ENCODE measurements at places on chromosomes 12 and 14. TPM values are rescaled to one million over a fixed set of nuclear protein-coding genes. Genes with fewer than 3 reads are reported as not detected.

The NEMP1 gene
- 8.8 TPM for total RNA-seq

The RAB15 gene
- 11.9 TPM for total RNA-seq

The KRT78 gene
- total RNA-seq = not detected

The POLE2 gene
- total RNA-seq = 2.8 TPM

The DTX1 gene
- 0.18 TPM for total RNA-seq

The TOMM20L gene
- not detected for total RNA-seq

The PZP gene
- not detected for total RNA-seq

The PKP2 gene
- 376 TPM for total RNA-seq

The BIN2 gene
- total RNA-seq = not detected

The GPRC5A gene
- total RNA-seq = 1.5 TPM

The C12orf56 gene
- total RNA-seq = not detected

The VPS37B gene
- 52.1 TPM for total RNA-seq

DNA sequence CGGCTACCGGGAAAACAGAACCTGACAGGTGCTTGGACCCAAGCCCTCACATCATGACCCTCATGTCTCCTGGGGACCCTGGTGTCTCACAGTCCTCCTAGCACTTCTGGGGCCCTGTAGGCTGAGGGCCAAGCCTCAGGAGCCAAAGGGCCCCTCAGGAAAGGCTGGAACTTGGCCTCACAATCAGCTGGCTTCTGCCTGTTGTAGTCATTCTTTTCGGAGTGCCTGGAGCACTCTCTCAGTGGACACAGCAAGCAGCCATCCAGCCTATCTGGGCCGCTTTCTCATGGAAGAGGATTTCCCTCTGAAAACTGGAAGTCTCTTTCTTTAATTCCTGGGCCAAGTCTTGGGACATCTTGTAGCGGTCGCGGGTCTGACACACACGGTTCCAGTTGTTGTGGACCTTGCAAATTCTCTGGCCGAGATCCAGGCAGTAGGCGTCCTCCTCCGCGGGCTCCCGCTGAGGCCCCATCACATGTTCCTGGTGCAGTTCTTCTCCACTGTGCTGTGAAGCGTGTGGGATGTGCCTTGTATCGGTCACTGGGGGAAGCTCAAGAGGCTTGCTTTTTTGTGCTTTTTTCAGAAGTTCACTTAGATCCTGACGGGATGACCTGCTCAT, 169.3 kb downstream of the EMP1 start:
- no peak overlapping the region for H3K27ac ChIP-seq
- DNase-seq = peak; percentile 18
- H3K27me3 ChIP-seq = peaks cover 17% of the 10 kb centered on the region
- no peaks in the 10 kb centered on the region for H3K36me3 ChIP-seq
- H3K4me3 ChIP-seq = no peak overlapping the region

DNA sequence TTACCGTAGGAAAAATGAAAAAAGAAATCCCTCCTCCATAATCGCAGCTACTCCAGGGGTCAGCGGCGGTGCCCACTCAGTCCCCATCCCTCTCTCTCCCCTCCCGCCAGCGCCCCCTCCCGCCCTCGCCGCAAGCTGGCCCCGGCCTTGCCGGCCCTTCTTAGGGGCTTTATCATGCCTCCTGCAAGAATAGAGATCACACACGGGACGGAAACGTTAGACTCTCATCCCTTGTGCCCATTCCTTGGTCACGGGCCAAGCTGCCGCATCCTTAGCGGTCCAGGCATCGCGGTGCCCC, 692 bp upstream of the COX14 start:
- H3K4me1 ChIP-seq = peaks cover 32% of the 10 kb centered on the region
- DNase-seq = no peak
- H3K4me3 ChIP-seq = no peak overlapping the region

DNA sequence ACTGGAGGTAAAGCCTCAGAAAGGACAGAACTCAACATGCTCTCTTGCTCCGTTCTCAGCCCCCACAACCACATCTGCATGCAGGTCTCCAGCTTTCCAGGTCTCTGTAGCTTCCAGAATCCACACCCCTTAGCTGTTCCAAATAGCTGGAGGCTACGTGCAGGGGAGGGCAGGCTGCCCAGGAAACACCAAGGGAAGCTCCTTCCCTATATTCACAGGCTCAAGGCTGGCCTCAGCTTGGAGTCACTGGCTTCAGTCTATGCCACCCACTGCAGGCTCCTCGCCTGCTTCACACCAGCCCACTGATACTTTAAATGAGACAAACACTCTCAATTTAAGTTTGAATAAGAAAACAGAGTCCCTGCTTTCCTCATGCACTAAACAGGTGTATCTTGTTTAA, 73.3 kb downstream of the ASCL4 start:
- H3K4me1 ChIP-seq = no peaks in the 10 kb centered on the region
- H3K4me3 ChIP-seq = no peak overlapping the region
- H3K36me3 ChIP-seq = no peaks in the 10 kb centered on the region
- no peak for DNase-seq

DNA sequence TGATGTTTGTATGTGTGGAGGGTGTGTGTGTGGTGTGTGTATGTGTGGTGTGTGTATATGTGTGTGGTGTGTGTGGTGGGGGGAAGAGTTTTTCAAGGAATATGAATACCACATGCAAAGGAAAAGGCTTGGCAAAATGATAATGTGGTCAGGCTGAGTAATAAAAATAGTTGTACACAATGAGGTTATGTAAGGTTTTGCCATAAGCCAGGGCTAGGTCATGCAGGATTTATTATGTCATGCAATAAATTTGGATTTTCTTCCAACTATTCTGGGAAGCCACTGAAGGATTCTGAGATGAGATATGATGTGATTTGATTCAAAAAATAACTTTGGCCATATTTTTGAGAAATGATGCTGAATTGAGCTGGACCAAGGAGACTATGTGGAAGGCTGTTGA, 1191.6 kb upstream of the SEL1L start:
- no peaks in the 10 kb centered on the region for H3K36me3 ChIP-seq
- H3K4me1 ChIP-seq = no peaks in the 10 kb centered on the region
- DNase-seq = no peak
- H3K27me3 ChIP-seq = no peaks in the 10 kb centered on the region
- H3K4me3 ChIP-seq = no peak overlapping the region

- no peaks in the 10 kb centered on the region for H3K27me3 ChIP-seq
- H3K4me3 ChIP-seq = no peak overlapping the region
- peaks cover 58% of the 10 kb centered on the region for H3K36me3 ChIP-seq
Measured at GRCh38 chr12:50720501-50720900, 43.4 kb upstream of the ATF1 start.

GRCh38 chr12:14443531-14443930, 78.0 kb downstream of the ATF7IP start:
- peaks cover 45% of the 10 kb centered on the region for H3K36me3 ChIP-seq
- no peak overlapping the region for H3K4me3 ChIP-seq
- no peak for DNase-seq
- peaks cover 5% of the 10 kb centered on the region for H3K4me1 ChIP-seq

DNA sequence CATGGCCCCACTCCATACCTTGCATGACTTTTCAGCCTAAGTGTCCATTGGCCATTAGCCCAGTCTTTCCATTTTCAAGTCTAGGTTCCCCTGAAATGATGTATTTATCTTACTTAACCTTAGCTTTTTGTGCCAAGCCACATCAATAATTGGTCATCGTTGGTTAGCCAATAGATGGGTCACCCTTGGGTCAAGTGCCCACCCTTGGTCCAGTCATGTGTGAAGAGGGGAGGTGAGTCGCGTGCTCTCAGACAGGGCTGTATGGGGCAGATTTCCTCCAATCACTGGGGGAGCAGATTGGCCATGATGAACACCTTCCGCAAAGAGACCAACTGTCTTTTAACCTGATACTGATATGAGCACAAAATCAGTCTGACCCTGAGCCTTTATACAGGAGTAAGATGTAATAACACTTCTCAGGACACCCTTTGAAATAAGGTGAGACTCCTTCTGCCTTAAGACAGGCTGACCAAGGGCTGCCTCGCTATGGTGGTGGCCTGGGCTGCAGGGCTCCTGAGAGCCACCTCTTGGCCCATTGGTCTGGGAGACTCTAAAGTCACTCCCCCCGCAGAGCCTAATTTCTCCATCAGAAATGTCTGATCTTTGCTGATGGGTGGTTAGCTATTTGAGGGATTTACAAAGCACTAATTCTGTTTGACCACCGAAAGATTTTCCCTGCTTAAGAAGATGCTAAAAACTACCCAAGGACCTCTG, 143.2 kb downstream of the ZFP36L1 start:
- H3K27ac ChIP-seq = no peak overlapping the region
- H3K36me3 ChIP-seq = no peaks in the 10 kb centered on the region
- DNase-seq = no peak
- peaks cover 24% of the 10 kb centered on the region for H3K4me1 ChIP-seq

- no peak overlapping the region for H3K4me3 ChIP-seq
- H3K4me1 ChIP-seq = peaks cover 22% of the 10 kb centered on the region
- no peaks in the 10 kb centered on the region for H3K36me3 ChIP-seq
- no peak overlapping the region for H3K27ac ChIP-seq
Measured at GRCh38 chr12:13849456-13849855, 131.9 kb downstream of the GRIN2B start.

DNA sequence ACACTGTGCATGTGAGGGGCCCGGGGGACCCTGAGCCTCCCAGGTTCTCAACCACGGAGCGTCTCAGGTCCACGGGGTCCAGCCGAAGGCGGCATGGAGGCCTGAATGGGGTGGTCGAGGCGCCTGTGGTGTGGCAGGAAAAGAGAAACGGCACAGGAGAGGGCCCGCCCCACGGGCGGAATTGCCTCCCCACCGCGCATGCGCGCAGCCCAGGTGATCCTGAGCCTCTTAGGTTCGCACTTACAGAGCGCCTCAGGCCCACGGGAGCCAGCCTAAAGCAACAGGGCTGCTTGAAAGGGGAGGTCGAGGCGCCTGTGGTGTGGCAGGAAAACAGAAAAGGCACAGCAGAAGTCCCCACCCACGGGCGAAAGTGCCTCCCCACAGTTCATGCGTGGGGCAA, 311.0 kb downstream of the ALG10 start:
- no peaks in the 10 kb centered on the region for H3K36me3 ChIP-seq
- DNase-seq = no peak
- no peak overlapping the region for H3K4me3 ChIP-seq
- no peaks in the 10 kb centered on the region for H3K4me1 ChIP-seq
- H3K27me3 ChIP-seq = no peaks in the 10 kb centered on the region

- H3K4me1 ChIP-seq = no peaks in the 10 kb centered on the region
- H3K27me3 ChIP-seq = no peaks in the 10 kb centered on the region
- no peaks in the 10 kb centered on the region for H3K36me3 ChIP-seq
- H3K4me3 ChIP-seq = no peak overlapping the region
- no peak overlapping the region for H3K27ac ChIP-seq
Measured at GRCh38 chr12:40959041-40959440, 229.1 kb upstream of the PDZRN4 start.

GRCh38 chr14:103052407-103052806, 4.9 kb downstream of the CDC42BPB start:
- H3K4me1 ChIP-seq = peaks cover 5% of the 10 kb centered on the region
- no peaks in the 10 kb centered on the region for H3K27me3 ChIP-seq
- H3K27ac ChIP-seq = no peak overlapping the region
- no peak overlapping the region for H3K4me3 ChIP-seq

- DNase-seq = no peak
- no peaks in the 10 kb centered on the region for H3K36me3 ChIP-seq
- no peaks in the 10 kb centered on the region for H3K4me1 ChIP-seq
- H3K27me3 ChIP-seq = no peaks in the 10 kb centered on the region
- H3K4me3 ChIP-seq = no peak overlapping the region
Measured at GRCh38 chr14:71475916-71476315, 456.3 kb upstream of the RGS6 start.

GRCh38 chr12:45577844-45578399, 151.6 kb upstream of the ARID2 start:
- no peak overlapping the region for H3K4me3 ChIP-seq
- no peak overlapping the region for H3K27ac ChIP-seq

DNA sequence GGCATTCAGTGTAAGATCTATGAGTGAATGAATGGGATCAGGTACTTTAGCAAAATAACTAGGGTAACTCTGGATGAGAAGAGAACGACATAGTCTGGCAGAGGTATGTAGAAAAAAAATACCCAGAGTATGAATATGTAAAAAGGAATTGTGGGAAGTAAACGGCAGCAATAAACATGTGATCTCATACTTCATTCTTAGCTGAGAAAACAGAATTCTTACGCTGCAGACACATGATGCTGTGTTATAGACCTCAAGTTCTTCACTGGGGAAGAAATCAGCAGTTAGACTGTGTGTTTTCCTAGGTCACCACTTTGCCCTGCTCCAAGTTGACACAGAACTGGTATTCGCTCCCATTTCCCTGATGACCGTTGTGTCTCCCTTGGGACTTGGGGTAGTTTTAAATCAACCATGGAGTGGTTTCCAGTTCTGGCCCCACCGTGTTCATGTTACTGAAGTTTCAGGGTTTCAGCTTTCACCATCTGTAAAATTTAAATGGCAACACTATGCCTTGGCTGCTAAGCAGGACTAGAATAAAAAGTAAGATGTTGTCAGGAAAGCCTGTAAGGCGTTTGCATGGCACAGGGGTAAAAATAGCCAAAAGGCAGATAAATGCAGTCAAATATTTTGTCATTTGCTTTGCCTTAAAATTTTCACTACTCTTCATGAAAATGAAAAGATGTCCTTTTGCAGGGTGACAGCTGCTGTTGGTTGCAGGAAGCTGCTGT, 223.7 kb downstream of the PELI2 start:
- no peaks in the 10 kb centered on the region for H3K27me3 ChIP-seq
- no peak overlapping the region for H3K27ac ChIP-seq
- no peak overlapping the region for H3K4me3 ChIP-seq
- peaks cover 14% of the 10 kb centered on the region for H3K4me1 ChIP-seq
- H3K36me3 ChIP-seq = no peaks in the 10 kb centered on the region

DNA sequence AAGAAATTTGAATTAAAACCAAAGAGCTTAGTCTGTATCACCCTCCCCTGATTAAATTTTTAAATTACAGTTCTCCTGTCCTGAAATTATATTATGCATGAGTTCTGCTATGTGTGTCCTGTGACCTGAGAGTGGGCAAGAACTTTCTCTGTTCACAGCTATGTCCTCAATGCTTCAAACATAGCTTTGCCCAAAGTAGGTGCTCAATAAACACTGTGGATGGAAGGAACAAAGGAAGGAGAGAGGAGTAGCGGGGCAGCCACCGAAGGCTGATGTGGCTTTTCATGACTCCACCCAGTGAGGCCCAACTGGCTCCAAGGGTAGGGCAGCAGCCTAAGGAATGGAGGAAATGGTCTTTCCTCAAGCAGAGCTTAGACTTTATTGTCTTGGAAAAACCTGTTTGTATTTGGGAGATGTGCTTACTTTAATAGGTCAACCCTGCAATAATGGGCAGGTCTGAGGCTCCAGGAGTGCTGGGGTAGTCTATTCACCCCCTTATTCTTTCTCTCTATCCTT, 7.6 kb upstream of the MARK3 start:
- no peak for DNase-seq
- no peak overlapping the region for H3K4me3 ChIP-seq
- no peaks in the 10 kb centered on the region for H3K36me3 ChIP-seq
- H3K4me1 ChIP-seq = no peaks in the 10 kb centered on the region
- no peak overlapping the region for H3K27ac ChIP-seq

GRCh38 chr12:89645434-89645833, 63.2 kb downstream of the ATP2B1 start:
- no peaks in the 10 kb centered on the region for H3K27me3 ChIP-seq
- H3K4me1 ChIP-seq = peaks cover 4% of the 10 kb centered on the region
- H3K36me3 ChIP-seq = no peaks in the 10 kb centered on the region
- DNase-seq = no peak
- H3K4me3 ChIP-seq = no peak overlapping the region

Data from cardiac muscle cell (in vitro differentiated cells and primary cell).